Stimulated activated CD8-positive, alpha-beta memory T cell treated with anti-CD3 and anti-CD28 coated beads, Interleukin-2, amount 100 ng/mL, for 48 hours (primary cell): ENCODE measurements at places on chromosomes 16 and 17.

DNA sequence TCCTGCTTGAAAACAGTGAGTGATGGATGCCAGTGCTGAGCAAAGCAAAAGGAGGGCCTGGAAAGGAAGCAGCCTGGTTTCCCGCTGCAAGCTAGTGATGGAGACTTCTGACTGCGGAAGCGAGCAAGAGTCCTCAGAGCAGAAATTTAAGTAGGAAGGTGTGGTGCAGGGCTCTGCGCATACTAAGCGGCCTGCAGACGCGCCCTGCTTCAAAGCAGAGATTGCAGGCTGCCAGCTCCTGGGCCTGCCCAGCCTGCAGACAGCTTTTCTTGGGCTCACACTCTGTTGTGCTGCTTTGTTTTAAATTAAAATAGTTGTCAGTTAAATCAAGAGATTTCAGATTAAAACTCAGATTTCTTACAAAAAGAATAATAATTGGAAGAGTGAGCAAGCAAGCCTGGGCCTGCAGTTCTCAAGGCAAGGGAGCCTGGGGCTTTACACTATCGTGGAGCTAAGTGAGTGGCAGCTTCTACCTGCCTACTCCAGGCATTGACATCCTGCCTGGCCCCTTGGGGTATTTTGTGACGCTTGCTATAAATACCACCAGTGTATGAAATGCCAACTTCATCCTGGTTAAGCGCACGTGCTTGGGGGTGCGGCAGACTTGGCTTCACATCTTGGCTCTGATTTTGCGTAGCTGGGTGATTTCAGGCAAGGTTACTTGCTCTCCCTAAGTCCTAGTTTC is 237.3 kb downstream of the XYLT1 start:
- DNase-seq = no peak

GRCh38 chr16:9144106-9144505 is 52.7 kb downstream of the HAPSTR1 start:
- no peak for DNase-seq

- DNase-seq = no peak
These were observed 72.5 kb upstream of the IRX3 start for GRCh38 chr16:54359081-54359480.

DNA sequence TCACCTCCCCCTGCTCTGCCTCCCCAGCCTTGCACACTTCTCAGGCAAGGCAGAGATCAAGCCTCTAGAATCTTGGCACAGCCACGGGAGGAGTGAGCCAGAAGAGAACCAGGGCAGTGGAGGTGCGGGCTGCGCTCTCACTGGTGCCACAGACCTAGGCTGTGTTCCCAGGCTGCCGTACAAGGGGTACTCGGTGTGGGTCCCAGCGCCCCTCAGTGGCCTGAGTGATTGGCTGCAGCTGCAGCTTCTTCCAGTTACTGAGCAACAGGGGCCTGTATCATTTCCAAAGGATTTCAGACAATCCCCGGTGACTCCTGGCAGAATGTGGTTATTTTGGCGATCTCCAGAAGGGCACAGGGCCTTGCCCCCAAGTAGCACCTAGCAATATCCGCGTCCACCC is 1852.1 kb downstream of the TP53TG3F start:
- DNase-seq = no peak

DNA sequence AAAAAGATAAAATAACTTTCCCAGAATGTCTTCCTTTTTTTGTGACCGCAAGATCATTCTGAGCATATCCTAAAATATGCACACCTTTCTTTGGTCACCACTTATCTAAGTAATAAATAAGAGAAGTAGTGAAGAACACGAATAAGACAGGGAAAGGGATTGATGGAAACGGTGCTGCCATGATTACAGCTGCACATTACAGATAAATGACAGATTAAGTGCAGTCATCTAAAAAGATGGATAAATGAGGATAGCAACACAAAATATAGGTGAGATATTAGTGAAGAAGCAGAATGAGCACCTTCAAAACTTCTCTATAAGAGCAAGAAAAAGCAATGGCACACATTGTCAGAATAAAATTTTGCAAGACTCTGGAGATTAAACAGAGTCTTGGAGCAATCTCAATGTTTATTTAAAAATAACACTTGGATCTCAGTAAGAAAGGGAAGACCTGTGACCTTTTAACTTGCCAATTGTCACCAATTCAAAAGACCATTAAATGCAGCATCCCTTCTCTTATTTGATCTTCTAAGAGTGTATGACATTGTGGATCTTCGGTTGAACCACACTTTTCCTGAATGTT is 567.1 kb downstream of the KCNJ2 start:
- DNase-seq = no peak

GRCh38 chr16:22664561-22664997 is 149.4 kb upstream of the HS3ST2 start:
- no peak for DNase-seq

DNA sequence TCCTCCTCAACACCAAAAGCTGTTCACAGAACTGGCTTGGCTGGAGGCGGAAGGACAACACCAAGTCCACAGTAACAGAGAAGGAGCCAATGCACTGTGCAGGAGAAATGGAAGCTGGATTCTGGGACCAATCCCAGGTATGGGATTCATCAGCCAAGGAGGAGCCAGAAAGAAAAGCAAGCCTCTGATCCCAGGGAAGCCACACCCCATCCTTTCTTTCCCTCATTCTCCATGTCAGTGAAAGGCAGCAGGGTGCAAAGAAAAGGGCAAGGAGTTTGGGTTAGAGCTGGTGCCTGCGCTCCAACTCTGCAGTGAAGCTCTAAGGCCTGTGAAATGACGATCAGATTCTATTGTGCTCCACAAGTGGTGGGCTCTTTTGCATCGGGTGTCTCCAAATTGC is 11.0 kb downstream of the DCAKD start:
- DNase-seq = no peak

- DNase-seq = no peak
These were observed 4.1 kb upstream of the PHF12 start for GRCh38 chr17:28955408-28955807.

DNA sequence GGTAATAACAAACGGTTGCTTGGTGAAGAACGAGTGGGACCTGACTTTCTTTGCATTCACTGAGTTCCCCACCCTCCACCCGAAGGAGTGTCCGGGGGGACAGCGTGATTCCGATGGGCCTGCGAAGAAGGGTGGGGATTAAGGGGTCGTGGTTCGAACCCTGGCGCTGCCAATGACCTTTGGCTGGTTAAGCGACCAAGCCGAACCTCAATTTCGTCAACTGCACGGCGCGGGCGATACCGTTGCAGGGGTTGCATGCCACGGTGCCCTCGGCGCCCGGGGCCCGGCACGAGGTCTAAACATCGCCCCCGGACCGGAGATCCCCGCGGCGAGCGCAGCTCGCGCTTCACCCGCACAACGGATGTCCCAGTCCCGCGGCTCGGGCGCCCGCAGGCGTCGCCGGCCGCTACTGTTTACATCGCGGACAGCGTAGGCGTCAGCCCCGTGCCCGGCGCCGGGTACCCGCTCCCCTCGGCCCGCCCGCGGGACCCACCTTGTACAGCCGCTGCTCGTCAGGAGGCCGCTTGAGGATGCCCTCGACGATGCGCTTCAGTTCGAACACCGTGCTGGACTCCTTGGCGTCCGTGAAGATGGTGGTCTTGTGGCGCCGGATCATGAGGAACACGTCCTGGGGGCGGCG is 460 bp downstream of the ELOB start:
- DNase-seq = peak; percentile 26

- no peak for DNase-seq
These were observed 22.3 kb upstream of the DHX40 start for GRCh38 chr17:59542960-59543635.

GRCh38 chr17:3526971-3527370 is 30.6 kb downstream of the TRPV3 start:
- no peak for DNase-seq

DNA sequence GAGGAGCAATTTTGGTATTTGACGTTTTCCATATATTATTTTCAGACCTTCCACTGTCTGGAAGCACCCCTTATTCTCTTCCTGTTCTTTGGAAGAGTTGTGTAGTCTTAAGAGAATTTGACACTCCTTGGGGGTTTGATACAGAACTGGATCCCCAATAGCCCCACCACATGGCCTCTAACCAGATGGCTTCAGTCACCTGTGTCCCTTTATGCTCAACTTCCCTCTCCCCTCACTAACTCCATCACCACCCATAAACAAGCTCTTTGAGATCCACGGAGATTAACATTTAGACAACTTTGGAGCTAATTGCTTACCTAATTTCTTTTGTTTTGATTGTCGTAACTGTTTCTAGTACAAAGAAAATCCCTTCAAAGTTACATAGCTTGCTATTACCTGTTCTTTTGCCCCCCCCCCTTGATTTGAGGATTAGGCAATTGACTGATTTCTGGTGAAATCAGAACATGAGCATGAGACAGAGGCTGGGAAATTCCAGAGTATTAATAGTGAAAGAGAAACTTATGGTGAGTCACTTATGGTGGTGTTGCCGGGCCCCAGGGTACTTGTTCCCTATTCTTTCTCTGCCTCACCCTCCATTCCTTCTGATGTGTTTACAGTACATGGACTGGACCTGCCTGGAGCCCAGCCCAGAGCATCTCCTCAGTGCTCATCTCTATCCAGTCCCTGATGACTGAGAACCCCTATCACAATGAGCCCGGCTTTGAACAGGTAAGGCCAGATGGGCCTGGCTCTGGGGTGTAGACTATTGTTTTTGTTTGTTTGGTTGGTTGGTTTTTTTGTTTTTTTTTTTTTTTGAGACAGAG is 7.5 kb downstream of the UBE2Z start:
- DNase-seq = peak; percentile 28

DNA sequence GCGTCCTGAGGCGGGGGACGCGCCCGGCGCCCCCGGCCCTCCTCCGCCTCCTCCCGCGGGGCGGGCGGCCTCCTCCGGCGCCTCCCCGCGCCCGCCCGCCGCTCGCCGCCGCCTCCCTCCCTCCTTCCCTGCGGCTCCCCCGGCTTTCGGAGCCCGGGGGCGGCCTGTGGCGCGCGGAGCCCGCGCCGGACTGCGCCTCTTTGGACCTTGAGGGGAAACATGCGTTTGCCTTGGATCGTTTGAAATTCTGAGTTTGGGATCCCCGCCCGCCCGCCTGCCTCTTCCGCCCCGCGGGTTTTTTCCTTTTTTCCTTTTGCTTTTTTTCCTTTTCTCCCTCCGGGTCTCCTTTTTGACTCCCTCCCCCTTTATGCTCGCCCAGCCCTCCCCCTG is 390 bp downstream of the ZNRF1 start:
- DNase-seq = peak; percentile 7

- no peak for DNase-seq
These were observed 5.1 kb downstream of the STH start for GRCh38 chr17:46003907-46004748.

GRCh38 chr17:19904924-19905323 is 37.2 kb upstream of the ULK2 start:
- no peak for DNase-seq

- DNase-seq = no peak
These were observed 1.8 kb upstream of the TCAP start for GRCh38 chr17:39663340-39663687.

GRCh38 chr17:39335704-39336223 is 65.7 kb downstream of the FBXL20 start:
- no peak for DNase-seq

DNA sequence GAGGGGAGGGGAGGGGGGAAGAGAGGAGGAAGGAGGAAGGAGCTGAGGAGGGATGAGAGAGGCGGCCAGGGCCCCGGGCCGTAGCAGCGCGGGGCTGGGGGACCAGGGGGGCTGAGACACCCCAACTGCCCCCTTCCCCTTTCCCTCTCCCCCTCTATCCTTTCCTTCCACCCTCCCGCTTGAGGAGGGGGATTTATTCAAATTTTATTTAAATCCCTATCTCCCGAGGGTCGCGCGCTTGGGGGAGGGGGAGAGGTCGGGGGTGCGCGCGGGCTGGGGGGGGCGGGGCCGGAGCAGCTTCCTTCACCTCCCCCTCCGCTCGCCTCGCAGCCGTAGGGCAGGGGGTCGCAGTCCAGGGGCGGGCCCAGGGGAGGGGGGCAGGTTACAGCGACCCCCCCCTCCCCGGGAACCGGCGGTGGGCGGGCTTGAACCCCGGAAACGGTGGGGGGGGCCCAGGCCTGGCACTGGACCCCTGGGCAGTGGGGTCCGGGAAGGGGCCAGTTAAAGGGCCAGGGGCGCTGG is at the start of gene FBXL19:
Gene FBXL19, plus strand, starts transcription at position 19 of the 522 bp plus-strand sequence. CDS start 2,183 bp downstream, outside the sequence.
- no peak for DNase-seq

DNA sequence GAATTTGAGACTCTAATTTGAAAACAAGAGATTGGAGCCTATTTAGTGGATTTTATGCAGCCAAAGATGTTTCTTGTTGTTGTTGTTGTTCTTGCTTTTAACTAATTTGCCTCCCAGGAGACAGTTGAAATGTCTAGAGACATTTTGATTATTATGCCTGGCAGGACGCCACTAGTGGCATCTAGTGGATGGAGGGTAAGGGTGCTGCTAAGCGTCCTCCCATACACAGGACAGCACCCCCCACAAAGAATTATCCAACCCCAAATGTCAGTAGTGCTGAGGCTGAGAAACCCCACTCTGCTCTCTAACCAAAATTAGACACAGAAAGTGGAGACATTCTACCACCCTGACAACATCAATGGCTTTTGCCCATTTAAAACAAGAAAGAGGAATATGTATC is 15.4 kb upstream of the HSBP1 start:
- DNase-seq = no peak

- no peak for DNase-seq
These were observed at the start of gene PLLP for GRCh38 chr16:57284209-57284951. PLLP (minus strand) TSS chr16:57284672; CDS start chr16:57284540, 132 bp downstream.
